Right forelimb (tissue), 1 donor: ENCODE measurements at places on chromosomes 2 and 18.

DNA sequence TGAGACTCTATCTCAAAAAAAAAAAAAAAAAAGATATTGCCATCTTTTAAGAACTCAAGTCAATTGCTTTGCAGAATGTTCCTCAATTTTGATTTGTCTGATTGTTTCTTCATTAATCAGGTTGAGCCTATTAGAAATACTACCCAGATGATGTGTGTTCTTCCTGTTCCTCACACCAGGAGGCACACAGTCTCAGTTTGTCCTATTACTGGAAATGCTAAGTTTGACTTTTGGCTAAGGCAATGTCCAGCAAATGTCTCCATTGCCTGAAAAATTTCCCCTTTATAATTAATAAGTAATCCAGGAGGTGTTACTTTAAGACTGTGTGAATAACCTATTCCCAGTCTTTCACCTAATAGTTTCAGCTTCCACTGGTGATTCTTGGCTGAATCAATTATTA is 28.4 kb downstream of the BOLA3 start:
- DNase-seq, result peak; percentile 4

GRCh38 chr2:205700331-205701132 is 18.2 kb downstream of the NRP2 start:
- DNase-seq, result no peak

DNA sequence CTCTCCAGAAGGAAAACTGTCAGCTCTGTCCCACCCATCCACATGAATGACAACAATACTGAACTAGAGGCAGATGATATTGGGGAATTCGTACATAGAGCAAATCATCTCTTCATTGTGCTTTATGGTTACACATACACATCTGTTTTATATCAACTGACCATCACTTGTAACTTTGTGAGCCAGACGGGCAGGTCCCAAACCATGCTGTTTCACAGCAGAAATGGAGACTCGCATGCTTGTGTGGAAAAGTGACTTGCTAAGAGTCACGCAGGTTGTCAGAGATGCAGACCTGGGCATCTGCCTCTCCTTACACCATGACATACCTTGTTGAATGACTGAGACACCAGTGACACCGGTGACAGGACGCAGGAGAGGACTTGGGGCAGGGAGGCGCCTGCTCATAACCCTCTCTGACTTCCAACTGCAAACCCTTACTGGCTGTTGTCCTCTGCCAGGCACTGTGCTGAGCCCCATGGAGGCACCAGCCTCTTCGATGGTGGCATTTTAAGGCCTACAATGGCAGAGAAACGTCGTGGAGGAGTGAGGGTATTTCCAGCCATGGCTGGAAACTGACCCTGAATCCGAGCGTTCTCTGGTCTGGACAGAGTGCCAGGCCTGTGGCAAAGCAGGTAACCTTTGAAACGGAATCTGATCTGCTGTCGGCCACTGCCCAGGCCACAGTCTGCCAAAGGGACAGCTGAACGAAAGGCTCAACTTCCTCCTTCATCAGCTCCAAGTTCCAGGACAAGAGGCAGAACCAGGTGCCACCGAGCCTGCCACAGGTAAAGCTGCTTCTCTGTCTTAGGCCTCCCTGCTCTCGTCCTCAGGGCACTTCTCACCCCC is 26.9 kb upstream of the ROCK2 start:
- DNase-seq, result no peak

DNA sequence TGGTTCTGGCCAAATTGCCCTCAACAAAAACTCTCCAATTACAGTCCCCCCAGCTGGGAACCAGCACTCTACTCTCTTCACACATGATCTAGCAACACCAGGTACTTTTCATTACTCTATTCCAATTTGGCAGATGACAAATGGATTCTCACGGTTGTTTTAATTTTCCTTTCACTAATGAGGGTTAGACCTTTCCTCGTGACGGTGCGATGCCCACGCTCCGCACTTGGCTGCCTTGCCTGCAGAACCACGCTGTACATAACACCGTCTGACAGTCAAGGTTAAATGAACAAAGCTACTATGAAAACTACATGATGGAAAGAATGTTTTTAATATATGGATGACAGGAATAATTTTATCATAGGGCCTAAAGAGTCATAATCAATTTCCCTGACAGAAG is 141.5 kb downstream of the FBXO15 start:
- no peak for DNase-seq

DNA sequence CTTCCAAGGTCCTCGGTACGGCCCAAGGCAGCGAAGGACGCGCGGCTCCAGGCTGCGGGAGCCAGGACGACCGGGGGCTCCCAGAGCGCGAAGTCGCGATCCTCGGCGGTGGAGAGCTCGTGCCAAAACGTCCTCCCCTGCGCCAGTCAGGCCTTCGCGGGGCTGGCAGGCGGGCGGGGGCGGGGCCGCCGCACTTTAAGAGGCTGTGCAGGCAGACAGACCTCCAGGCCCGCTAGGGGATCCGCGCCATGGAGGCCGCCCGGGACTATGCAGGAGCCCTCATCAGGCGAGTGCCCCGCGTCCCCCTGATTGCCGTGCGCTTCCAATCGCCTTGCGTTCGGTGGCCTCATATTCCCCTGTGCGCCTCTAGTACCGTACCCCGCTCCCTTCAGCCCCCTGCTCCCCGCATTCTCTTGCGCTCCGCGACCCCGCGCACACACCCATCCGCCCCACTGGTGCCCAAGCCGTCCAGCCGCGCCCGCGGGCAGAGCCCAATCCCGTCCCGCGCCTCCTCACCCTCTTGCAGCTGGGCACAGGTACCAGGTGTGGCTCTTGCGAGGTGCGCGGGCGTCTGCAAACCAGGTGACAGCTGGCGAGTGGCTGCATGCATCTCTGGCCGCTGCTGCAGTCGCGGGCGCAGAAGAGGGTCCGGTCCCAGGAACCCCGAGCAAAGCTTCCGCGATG is at the start of gene CIDEA:
CIDEA (plus strand) TSS at position 226 of the 684 bp plus-strand sequence; CDS start at position 249, 23 bp downstream.
- DNase-seq, result no peak
